Uterus (tissue), 4 donors: ENCODE measurements at places on chromosomes 16 and 17. TPM values are rescaled to one million over a fixed set of nuclear protein-coding genes. Genes with fewer than 3 reads are reported as not detected.

Gene PDK2
- 62.6 TPM for total RNA-seq

DNA sequence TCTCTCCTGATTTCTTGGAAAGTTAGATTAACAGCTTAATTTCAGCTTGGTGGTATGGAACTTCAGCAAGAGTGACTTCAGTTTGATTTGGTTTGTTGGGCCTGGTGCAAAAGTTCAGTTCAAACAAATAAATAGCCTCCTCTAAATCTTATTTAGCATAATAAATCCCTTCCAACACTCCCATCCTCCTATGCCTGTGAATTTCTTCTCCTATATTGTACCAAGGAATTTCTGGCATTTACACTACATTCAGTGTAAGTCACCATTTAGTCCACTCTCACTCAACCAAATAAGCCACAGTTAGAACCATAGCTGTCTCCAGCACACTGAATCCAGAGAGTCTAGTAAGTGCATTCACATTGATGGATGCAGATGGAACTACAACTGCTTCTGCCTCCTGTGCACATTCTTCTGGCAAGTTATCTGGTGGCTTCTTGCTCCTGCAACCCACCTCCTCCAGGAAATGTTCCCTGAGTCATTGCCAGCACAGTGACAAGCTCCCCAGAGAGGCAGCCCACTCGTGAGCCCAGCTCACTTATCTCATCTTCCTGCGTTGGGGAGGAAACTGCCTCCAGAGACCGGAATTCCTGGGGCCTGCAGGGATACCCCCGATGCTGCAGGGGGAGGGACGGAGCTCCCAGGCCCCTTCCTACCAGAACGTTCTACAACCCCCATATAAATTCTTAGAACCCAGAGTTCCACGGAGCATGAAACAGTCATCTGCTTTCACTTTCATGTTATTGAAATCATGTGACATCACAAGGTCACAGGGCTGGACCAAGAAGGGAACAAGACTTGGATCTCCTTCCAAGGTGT, 318.3 kb downstream of the PHKB start:
- peak overlapping the region; percentile 18 for H3K4me3 ChIP-seq
- no peaks in the 10 kb centered on the region for H3K27me3 ChIP-seq
- no peaks in the 10 kb centered on the region for H3K4me1 ChIP-seq
- H3K36me3 ChIP-seq = no peaks in the 10 kb centered on the region
- DNase-seq = no peak
- H3K27ac ChIP-seq = no peak overlapping the region

Gene HSD17B1
- total RNA-seq = not detected

DNA sequence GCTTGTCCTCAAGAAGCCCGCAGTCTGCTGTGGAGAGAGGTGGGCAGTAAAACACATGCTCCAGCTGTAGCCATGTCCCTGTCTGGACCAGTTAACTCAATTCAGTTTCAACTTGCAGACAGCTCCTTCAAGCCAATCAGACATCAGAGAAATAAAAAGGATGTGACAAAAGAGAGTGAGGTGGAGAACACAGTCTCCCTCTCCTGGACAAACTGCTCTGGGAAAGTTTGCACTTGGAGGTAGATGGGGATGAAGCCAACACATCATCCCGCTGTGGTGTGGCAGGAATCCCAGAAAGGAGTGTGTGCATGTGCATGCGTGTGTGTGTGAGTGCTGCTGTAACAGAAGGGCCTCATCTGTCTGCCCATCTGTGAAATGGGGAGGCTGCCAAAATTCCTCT, 358.6 kb upstream of the ASIC2 start:
- H3K27me3 ChIP-seq = no peaks in the 10 kb centered on the region
- DNase-seq = no peak
- H3K4me1 ChIP-seq = no peaks in the 10 kb centered on the region
- no peaks in the 10 kb centered on the region for H3K36me3 ChIP-seq
- H3K27ac ChIP-seq = no peak overlapping the region
